ENCODE measurements at places on chromosomes 13 and 19.
A peak's percentile ranks its signal among the peaks of the same experiment; 100 is the strongest.

GRCh38 chr19:16455489-16455888 is 16.3 kb downstream of the EPS15L1 start:
- no peak for DNase-seq

- no peak for DNase-seq
Measured at GRCh38 chr13:114264886-114265611, 16.4 kb upstream of the UPF3A start.

GRCh38 chr13:92487238-92487637 is 739.4 kb upstream of the GPC6 start:
- DNase-seq: no peak

GRCh38 chr19:36215276-36216123 is 594 bp downstream of the ZNF146 start:
- no peak for DNase-seq

- DNase-seq: no peak
Measured at GRCh38 chr13:45206340-45206739, 5.5 kb upstream of the KCTD4 start.

DNA sequence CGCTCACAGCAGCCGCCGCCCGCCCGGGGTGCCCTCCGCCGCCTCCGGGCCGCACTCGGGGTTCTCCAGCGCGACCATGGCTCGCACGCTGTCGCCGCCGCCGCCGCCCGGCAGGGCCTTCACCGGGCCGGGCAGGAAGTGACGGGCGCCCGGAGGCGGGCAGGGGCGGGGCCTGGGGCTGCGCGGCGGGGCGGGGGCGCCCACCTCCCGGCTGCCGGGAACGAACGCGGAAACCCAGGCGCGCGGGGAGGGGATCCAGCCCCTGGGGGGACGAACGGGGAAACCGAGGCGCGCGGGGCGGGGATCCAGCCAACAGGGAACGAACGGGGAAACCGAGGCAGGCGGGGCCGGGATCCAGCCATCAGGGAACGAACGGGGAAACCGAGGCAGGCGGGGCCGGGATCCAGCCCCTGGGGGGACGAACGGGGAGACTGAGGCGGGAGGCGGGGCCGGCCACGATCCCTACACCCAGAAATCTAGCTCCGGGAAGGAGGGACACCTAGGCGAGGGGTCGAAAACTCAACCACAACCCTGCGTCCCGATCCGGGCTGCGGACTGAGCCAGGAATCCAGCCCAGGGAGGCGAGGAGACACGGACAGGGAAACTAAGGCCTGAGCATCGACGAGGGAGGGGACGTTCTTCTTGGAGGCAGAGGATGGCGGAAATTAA is at the start of gene R3HDM4:
R3HDM4 (minus strand) TSS at position 140 of the 669 bp plus-strand sequence; CDS start at position 78, 62 bp downstream.
- DNase-seq: peak; percentile 79

DNA sequence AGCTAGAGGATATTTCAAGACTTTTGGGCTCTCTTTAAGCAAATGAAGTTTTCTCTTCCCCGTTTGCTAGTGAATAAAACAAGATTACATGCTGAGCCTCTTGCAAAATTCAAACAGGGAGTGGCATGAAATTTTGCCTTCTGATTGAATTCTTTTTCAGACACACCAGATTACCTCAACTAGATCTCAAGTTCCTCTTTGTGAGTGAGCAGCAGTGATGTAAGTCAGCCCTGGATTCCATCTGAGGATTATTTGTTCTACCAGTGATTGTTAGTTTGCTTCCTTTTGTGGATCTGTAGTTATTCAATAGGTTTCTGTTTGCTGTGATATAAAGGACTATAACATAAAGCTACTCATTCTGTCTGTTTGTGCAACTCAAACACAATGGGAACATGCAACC is 407.7 kb downstream of the LMO7 start:
- no peak for DNase-seq

GRCh38 chr19:49802836-49803528 is 10.1 kb downstream of the FUZ start:
- no peak for DNase-seq

DNA sequence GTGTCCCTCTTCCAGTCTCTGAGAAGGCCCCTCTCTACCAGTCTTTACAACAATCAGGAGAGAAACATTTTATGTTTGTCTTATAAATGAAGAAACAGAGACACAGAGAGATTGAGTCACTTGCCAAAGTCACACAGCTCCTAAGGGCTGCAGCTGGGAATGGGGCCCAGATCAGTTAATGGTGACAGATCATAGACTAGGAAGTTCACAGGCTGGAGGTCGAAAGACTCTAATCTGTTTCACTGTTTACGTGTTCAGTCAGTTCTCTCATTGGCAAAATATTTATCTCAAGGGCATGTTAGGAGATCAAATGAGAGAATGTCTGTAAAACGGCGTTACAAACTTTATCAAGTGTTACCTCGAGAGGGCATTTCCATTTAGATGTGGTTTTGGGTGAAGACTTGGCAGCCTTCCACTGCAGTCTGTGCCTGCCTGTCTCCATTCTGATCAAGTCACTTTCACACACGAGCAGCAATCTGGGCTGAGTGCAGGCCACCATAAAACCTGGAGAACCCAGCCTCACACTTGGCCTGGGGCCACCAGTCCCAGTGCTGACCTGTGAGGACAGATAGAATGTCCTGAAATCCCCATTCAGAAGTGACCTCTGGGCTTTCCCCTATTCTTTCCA is 65.1 kb downstream of the SIAH3 start:
- DNase-seq: no peak

DNA sequence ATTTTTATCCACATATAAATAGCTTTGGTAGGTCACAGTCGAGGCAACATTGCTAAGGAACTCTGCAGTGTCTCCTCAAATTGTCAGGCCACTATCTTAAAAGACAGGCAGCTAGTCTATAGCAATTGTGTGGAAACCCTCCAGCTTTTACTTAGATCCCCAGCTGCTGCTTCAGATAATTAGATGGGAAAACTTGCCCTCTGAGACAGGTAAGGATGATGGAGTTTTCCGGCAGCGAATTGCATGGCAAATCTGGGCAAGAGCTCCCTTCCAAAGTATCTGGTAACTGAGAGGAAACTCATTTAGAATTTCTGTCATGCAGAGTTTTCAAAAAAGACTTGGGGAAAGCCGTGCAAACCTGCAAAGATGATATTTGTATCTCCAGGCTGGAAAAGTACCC is 886.2 kb downstream of the UQCRFS1 start:
- DNase-seq: no peak

DNA sequence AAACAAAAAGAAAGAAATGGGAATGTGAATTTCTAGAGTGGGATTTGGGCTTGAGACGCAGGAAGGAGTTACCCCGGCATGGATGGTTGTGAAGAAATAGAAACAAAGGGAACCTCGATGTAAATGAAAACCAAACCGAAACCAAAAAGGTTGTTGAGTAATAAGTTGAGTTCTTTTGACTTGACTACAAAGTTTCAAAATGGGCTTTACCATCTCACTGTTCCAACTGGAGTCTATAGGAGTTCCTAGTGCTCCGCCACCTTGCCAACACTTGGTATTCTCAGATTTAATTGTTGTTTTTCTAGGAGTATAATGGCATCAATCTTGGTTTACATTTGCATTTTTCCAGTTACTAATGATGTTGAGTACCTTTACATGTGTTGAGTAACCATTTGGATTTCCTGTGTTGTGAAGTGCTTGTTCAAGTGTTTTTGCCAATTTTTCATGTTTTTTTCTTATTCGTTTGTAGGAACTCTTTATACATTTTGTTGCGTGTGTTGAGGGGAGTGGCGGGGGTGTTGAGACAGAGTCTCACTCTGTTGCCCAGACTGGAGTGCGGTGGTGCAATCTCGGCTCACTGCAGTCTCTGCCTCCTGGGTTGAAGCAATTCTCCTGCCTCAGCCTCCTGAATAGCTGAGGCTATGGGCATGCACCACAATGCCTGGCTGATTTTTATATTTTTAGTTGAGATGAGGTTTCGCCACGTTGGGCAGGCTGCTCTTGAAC is 9.2 kb downstream of the UBE2S start:
- DNase-seq: no peak

DNA sequence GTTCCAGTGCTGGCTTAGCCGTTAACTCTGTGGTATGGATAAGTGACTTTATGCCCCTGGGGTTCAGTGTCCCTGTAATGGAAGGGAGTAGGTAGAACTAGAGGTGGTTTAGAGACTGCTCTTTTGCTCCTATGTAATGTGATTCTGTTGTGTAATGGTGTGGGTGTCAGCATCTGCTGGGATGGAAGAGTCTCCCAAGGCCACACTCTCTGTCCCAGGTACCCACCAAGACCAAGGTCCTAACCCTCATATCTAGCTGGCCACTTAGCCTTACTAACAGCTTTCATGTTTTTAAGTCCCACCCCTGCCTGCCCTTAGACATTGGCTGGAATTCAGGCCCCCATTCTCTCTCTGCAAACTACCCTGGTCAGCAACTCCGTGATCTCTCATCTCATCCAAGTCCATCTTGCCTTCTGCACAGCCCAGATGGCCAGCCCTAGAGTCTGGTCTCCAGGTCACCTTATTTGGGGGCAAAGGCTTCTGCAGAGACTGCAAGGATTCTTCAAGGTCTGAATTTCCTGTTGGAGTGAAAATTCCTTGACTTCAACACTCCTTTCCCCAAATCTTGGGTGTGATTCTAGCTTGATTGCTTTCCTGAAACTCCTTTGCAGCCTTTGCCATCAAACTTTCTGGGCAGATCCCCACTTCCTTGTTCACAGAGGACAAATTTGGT is 48.4 kb downstream of the SERP2 start:
- DNase-seq: no peak

GRCh38 chr19:43641333-43641732 is 1.7 kb upstream of the CADM4 start:
- no peak for DNase-seq

- peak; percentile 66 for DNase-seq
Measured at GRCh38 chr19:14556662-14557188, 15.1 kb downstream of the NDUFB7 start.

DNA sequence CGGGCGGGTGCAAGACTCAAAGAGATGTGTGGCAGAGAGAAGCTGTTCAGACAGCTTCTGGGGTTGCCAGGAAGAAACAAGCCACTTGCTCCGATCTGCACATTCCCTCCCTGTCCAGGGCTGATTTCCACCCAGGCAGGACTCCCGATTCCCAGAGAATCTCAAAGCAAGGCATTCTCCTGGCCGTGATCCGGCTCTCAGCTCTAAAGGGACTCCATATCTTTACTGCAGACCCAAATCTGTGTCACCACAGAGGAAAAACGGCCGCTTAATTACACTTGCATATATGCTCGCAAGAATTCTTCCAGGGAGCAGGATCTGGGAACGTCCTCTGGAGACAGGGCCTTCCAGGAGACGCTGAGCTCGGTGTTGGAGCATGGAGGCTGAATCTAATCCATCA is 25.7 kb downstream of the GNG7 start:
- DNase-seq: no peak

DNA sequence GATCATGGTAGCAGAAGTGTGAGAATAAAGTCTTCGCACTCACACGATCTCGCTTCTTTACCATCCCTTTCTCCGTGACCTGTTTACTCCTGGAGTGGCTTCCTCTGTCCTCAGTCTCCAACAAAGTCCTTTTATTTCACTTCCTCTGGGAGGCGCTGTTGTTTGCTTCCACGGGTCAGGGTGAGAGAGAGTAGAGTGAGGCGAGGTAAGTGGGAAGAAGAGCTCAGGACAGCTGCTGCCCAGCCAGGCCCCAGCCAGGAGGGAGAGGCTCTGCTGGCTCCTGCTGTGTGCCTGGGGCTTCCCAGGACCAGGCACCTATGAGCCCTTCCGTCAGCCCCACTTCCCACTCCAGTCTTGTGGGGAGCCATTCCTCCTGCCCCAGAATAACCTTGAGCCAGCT is 242.1 kb downstream of the FGF9 start:
- DNase-seq: no peak

- no peak for DNase-seq
Measured at GRCh38 chr13:63167699-63168337, 1752.2 kb upstream of the PCDH20 start.

GRCh38 chr19:46719629-46720502 is 3.0 kb upstream of the PRKD2 start:
- DNase-seq: no peak

- no peak for DNase-seq
Measured at GRCh38 chr13:46192412-46192811, 10.4 kb upstream of the LCP1 start.

GRCh38 chr13:28136916-28137315 is 1.4 kb upstream of the PAN3 start:
- no peak for DNase-seq

GRCh38 chr19:52410276-52410675 is 12.6 kb downstream of the ZNF528 start:
- DNase-seq: no peak
